ENCODE measurements at places on chromosomes 5 and 9.

DNA sequence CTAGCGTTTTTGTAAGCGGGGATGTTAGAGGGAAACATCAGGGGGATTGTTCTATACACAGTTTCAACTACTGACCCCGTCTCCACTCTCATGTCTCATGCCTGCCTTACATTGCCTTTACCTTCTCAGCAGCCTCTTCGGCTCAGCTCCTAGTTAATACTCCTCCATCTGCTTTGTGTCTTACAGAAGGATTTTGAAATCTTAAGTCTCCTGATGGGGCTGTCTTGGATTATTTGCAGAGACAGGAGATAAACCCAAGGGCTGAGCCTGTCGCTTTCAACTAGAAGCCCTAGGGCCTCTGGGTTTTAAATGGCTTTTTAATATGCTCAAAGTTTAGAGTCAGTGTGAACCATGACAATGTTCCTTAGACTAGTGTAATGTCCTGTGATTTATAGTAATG, 161.5 kb downstream of the CARTPT start:
- DNase-seq, result no peak

DNA sequence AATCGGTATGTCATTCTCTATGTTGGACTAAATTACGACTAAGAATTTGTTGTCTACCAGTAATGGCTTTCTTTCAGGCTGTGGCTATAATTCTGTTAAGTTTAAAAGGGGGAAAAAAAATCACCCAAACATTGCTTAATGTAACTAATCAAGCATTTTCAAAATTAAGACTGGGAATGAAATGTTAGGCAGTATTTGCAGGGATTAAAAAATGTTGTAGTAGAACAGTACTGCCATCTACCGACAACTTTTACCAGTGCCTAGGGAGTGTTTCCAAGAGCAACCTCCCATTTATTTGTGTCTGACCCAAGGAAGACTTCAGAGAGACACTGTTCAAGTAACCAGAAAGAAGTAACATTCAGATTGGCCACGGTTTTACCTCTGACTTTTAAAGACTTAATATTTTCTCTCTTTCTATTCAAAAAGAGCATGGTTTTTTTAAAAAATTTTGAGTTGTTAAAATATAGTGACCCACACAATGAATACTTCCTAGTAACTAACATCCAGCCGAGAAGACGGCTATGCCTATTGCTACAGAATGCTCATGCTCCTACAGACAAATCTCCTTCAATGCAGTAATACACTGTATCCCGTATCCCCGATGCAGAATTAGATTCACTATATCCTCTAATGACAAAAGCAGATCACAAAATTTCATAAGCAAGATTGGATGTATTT, 92.4 kb downstream of the ARL15 start:
- DNase-seq, result no peak

DNA sequence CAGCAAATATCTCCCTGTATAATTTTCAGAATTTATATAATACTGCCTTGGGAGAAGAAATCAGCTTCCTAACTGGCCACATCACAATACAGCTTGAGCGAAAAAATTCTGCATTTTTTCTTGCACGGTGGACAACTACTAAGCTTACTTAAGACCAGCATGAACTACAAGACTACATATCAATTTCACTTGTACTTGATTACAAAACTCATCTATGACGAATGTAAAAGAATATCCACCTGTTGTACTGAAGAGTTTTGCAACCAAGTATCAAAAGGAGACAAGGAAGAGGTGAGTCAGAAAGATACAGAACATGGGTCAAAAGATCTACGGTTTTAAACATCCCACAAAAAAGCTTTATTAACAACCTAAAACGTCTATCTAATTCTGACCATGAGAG, 279.4 kb downstream of the BNC2 start:
- no peak for DNase-seq

- DNase-seq, result no peak
Observed at GRCh38 chr5:151063142-151063989, 17.5 kb downstream of the TNIP1 start.

Measured in suprapubic skin (tissue), 4 donors.